ENCODE measurements at places on chromosomes 1 and 21. TPM values are rescaled to one million over a fixed set of nuclear protein-coding genes. Genes with fewer than 3 reads are reported as not detected.

DNA sequence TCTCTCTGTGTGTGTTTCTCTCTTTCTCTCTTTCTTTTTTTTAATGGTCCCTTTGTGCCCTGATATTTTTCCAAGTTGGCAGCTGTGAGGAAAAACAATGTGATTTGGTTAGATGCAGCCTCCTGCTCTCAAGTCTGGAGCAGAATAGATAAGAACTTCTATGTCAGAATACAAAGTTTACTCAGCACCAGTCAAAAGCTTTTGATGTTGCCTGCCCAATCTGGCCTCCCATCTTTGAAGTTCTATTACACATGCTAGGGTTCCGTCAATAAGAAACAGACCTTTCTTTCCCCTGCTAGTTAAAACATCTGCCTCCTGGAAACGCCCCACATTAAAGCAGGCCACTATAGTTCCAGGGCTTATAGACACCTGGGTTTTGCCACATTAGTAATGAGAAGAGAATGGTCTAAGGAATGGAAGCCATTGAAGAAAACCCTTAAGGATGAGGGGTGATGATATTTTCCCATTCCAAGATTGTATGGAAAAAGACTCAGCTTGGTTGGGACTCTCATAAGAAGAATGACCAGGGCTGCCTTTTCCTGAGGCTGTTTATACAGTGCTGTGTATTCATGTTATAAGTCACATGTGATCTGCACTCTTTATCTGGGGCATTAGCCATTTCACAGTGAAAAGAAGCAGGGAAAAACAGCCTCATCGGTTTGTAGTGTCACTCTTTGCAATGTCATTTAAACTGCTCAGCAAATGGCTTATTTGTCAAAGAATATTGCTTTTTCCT, 414.7 kb upstream of the PROX1 start:
- H3K36me3 ChIP-seq, result no peaks in the 10 kb centered on the region
- no peaks in the 10 kb centered on the region for H3K4me1 ChIP-seq
- DNase-seq, result no peak
- no peak overlapping the region for H3K27ac ChIP-seq
- no peak overlapping the region for H3K4me3 ChIP-seq

GRCh38 chr1:67479146-67479891, 49.1 kb upstream of the SERBP1 start:
- H3K36me3 ChIP-seq, result no peaks in the 10 kb centered on the region
- peaks cover 10% of the 10 kb centered on the region for H3K4me1 ChIP-seq
- H3K4me3 ChIP-seq, result no peak overlapping the region
- DNase-seq, result no peak
- no peak overlapping the region for H3K27ac ChIP-seq

GRCh38 chr1:103546496-103546895, 21.0 kb downstream of the RNPC3 start:
- no peaks in the 10 kb centered on the region for H3K4me1 ChIP-seq
- no peak overlapping the region for H3K27ac ChIP-seq
- no peak overlapping the region for H3K4me3 ChIP-seq
- H3K36me3 ChIP-seq, result peaks cover 59% of the 10 kb centered on the region
- no peaks in the 10 kb centered on the region for H3K27me3 ChIP-seq

- peaks cover 60% of the 10 kb centered on the region for H3K4me1 ChIP-seq
- no peak for DNase-seq
- no peaks in the 10 kb centered on the region for H3K27me3 ChIP-seq
- H3K27ac ChIP-seq, result peak overlapping the region; percentile 86
- H3K36me3 ChIP-seq, result no peaks in the 10 kb centered on the region
Measured at GRCh38 chr1:225811622-225812487, 1.9 kb downstream of the EPHX1 start.

DNA sequence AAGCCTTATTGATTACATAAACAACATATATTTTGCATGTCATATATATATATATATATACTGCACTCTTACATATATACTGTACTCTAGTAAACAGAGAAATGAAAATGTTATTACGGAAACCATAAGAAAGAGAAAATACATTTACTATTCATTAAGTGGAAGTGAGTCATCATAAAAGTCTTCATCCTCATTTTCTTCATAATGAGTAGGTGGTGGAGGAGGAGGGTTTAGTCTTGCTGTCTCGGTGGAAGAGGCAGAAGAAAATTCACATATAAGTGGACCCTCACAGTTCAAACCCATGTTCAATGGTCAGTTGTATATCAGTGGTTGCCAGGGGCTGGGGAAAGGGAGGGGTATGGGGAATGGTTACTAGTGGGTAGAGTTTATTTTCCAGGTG, 8.0 kb upstream of the IFNLR1 start:
- no peaks in the 10 kb centered on the region for H3K36me3 ChIP-seq
- H3K27me3 ChIP-seq, result no peaks in the 10 kb centered on the region
- no peak overlapping the region for H3K4me3 ChIP-seq
- DNase-seq, result no peak
- no peak overlapping the region for H3K27ac ChIP-seq
- peaks cover 11% of the 10 kb centered on the region for H3K4me1 ChIP-seq

DNA sequence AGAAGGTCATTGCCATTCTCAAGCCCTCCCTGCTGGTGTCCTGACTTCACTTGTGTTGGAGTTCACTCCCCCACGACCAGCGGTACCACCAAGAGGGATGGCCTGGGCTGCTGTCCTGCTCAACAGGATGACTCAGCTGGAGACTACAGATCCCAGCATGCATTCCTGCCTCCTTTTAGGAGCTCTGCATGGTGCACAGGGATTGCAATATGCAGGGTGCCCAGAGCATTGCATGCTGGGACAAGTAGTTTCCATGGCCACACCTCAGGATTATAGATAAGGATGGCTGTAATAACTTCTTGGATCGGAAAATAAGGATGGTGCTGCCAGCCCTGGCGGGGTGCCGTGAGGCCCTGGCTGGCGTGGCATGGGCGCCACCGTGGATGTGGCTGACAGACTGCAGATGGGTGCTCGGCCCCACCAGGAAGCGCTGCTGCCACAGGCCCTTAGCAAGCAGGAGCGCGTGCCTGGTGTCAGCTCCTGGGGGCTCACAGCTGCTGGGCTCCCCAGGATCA, 150.0 kb downstream of the CASZ1 start:
- no peak overlapping the region for H3K4me3 ChIP-seq
- H3K36me3 ChIP-seq, result peaks cover 72% of the 10 kb centered on the region
- H3K27me3 ChIP-seq, result no peaks in the 10 kb centered on the region
- peaks cover 34% of the 10 kb centered on the region for H3K4me1 ChIP-seq
- H3K27ac ChIP-seq, result no peak overlapping the region

DNA sequence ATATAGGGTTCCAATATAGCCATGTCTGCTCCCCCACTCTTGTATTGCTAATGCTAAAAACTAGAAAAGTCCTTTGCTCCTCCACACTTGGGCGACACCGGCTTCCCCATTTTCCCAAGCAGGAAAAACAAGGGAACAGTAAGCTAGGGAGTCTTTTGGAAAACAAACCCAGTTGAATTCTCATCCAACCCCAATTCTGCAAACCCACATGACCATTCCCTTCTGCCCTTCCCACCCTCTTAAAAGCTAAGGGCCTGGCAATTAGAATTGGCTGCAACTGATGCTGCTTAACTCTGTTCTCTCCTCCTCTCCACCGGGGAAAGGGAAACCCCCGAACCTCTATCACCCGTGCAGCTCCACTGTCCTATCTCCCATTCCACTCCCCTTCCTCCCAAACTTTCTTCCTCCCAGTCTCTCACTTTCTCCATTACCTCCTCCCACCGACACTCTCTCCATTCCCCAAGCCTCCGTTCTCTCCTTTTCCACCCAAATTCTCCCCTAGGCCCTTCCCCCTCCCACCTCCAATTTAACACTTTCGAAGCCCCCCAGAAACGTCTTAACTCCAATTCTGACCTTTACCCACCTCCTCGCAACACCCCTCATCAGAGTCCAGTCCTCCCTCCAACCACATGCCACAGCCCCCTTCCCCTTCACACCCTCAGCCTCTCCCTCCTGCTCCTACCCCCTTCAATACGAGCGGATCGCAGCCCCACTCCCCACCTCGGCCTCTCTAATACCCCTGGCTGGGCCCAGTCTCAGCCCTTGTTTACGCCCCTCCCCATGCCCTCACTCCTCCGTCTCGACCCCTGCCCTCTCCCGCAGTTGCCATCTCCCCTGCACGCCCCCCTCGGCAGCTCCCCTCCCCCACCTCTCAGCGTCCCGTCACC, 701 bp downstream of the DEDD start:
- peak overlapping the region; percentile 96 for H3K27ac ChIP-seq
- H3K36me3 ChIP-seq, result peaks cover 13% of the 10 kb centered on the region
- no peaks in the 10 kb centered on the region for H3K27me3 ChIP-seq
- peaks cover 68% of the 10 kb centered on the region for H3K4me1 ChIP-seq

DNA sequence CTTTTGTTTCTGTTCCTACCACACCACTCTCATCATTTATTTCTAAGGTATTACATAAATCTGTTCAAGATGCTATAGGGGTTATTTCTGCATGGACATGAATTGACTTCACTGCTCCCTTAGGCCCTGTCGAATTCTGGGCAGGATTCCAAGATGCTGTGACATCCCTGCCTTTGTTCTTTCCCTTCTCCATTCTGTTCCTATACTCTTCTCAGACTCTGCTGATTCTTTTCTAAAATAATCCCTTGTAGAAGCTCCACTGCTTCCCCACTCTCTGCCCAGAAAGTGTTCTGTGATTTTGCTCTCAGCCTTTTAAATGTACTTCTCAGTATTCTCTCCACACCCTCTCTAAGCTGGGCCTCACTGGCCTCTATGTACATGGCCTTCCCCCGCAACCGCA, 99.2 kb downstream of the PHTF1 start:
- H3K27me3 ChIP-seq, result no peaks in the 10 kb centered on the region
- peaks cover 31% of the 10 kb centered on the region for H3K4me1 ChIP-seq
- H3K4me3 ChIP-seq, result no peak overlapping the region
- no peak for DNase-seq
- H3K27ac ChIP-seq, result peak overlapping the region; percentile 59
- no peaks in the 10 kb centered on the region for H3K36me3 ChIP-seq

- H3K27me3 ChIP-seq, result no peaks in the 10 kb centered on the region
- H3K27ac ChIP-seq, result peak overlapping the region; percentile 60
- DNase-seq, result no peak
- no peaks in the 10 kb centered on the region for H3K36me3 ChIP-seq
- H3K4me1 ChIP-seq, result peaks cover 57% of the 10 kb centered on the region
Measured at GRCh38 chr1:111967067-111967690, 22.3 kb downstream of the KCND3 start.

DNA sequence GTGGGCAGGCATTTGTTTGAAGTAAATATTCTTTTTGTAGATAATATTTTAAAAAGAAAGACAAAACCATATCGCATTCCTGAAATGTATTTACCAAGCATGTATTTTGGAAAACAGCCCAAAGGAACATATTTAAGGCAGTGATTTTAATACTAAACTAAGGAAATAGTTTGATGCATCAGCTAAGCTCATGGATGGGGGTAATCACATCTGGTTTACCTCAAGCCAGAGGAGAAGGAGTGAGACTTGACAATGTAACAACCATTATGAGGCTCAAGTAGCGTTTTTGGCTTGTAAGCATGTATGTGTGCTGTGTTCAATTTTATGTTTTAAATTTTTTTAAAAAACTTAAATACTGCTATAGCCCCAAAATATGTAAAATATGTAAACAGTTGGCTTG, 390.5 kb downstream of the DISC1 start:
- no peaks in the 10 kb centered on the region for H3K36me3 ChIP-seq
- H3K4me3 ChIP-seq, result no peak overlapping the region
- H3K27me3 ChIP-seq, result no peaks in the 10 kb centered on the region
- no peak for DNase-seq
- H3K4me1 ChIP-seq, result peaks cover 22% of the 10 kb centered on the region

DNA sequence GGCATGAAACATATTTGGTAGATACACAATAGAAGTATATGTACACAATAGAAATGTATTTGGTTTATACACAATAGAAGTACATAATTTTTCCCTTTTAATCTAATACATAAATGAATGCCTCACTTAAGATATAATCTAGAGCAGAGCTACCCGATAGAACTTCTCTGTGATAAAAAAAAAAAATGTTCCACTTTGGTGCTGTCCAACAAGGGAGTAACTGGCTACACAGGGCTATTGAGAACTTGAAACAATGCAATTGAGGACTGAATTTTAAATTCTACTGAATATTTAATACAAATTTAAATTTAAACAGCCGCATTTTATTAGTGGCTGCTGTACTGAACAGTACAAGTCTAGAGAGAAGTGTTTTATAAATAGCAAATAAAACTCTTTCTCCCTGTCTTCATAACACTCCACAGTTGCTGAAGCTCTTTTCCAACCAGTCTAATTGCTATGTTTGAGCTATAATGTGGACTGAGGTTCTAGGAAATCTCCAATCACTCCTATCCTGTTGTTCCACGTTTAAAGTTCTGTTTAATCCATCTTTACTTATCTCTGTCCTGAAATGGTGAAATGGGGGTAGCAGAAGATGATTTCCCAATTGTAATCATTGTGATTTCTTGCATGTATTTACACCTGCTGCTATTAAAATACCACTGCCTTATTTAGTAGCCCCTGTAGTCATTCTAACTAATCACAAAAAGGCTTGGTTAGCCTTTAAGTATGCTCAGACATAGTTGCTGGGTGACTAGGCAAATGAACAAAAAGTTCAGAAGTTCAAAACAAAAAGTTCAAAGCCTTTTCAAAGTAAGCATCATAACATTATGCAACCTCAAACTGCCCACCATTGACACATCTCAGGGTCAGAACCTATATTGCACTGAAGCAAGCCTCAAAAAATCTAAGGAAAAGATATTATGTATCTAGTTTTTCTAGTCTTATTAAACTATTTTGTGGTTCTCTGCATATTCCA, 192.3 kb upstream of the C1orf87 start:
- H3K36me3 ChIP-seq, result no peaks in the 10 kb centered on the region
- H3K4me1 ChIP-seq, result no peaks in the 10 kb centered on the region
- no peaks in the 10 kb centered on the region for H3K27me3 ChIP-seq
- H3K27ac ChIP-seq, result no peak overlapping the region

DNA sequence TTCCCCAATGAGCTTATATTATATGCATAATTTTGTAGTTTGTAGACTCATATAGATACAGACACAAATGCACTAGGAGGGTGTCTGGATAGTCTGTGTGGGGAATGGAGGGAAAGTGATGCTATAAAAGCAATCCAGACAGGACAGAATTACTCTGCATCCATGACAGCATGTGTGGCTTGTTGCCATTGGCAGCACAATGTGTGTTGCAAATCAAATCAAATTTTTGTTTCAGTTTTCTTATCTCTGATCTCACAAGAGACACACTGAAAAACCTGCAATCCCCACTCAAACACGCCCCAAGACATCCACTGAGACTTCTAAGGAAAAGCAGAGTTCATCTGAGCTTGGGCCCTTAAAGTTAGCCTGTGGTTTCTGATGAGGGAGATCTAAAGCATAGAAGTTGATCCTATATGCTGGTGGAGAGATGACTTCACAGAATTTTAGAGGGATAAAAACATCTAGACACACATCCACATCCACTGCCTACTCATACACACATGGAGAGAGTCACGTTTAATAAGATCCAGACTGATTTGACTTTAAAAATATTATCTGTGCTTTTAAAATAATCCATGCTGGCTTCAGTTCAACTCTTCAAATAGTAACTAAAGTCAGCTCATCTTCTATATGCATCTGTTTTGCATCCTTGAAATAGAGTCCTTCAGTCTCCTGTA, 313.0 kb upstream of the PLXNA2 start:
- DNase-seq, result peak; percentile 55
- no peaks in the 10 kb centered on the region for H3K27me3 ChIP-seq
- no peaks in the 10 kb centered on the region for H3K36me3 ChIP-seq
- H3K4me3 ChIP-seq, result no peak overlapping the region
- no peaks in the 10 kb centered on the region for H3K4me1 ChIP-seq
- no peak overlapping the region for H3K27ac ChIP-seq

Gene FCRL6
- total RNA-seq, result 0.45 TPM

Gene C8A
- not detected for total RNA-seq

Gene PLA2G5
- 23.9 TPM for total RNA-seq

Gene OMA1
- total RNA-seq, result 53.6 TPM

Measured in esophagus muscularis mucosa (tissue), 4 donors.